Muscle of back (tissue), 13 donors: ENCODE measurements at places on chromosomes 6 and 20.

DNA sequence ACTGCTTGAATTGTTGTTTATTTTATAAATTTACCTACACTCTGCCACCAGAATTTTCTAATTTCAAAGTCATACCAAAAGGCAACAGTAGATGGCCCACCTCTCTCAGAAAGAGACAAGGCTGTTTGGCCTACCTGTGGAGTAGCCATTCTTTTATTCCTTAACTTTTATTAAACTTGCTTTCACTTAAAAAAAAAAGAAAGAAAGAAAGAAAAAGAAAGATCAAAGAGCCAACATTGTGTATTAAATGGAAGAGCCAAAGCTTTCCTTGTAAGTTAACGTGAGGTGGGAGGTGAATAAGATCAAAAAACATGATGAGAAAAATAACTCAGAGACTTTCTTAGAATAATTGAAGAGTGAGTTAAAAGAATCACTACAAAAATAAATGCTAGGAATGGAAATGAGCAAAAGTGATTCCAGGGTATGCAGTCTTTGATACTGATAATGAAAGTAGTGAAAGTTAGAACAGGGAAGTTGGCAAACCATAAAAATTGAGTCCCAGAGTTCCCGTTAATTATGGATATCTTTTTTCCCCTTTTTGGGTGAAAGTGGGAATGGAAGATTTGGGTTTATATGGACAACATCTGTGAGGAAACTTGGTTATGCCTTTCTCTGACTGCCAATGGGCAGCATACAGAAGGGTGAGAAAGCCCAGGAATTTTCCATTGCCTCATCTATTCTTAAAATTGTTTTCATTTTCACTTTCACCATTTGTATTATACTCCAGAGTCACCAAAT lies 35.9 kb upstream of the MYB start:
- DNase-seq = no peak

DNA sequence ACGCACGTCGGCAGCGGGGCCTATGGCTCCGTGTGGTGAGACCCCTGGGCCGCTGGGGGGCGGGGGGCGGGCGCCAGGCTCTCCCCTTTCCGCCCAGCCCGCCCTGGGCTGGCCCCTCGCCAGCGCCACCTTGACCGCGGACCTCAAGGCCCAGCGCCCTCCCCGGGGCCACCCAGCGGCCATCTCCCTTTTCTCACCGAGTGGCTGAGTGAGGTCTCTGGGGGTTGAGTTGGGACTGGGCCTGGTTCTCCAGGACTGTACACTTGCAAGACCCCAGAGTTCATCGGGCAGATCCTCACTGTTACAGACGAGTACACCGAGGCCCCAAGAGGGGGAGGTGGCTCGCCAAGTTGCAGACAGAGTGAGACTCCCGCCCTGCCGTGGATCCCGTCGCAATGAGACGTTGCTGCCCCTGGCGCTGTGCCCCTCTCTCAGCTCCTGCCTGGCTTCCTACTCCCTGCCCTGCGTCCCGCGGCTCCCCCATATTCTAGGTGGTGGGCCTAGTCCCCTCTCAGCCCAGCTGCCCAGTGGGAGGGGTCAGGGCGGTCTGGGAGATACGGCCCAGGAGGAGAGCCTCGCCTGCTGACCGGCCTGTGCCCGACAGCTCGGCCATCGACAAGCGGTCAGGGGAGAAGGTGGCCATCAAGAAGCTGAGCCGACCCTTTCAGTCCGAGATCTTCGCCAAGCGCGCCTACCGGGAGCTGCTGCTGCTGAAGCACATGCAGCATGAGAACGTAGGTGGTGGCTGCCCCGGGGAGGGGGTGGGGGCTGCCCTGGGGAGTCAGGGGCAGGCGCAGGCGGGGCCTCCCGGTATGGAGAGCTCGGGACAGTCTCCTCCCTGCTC lies 576 bp downstream of the MAPK13 start:
- peak; percentile 30 for DNase-seq

- peak; percentile 11 for DNase-seq
These were observed 104.5 kb downstream of the IBTK start for GRCh38 chr6:82143041-82143481.

DNA sequence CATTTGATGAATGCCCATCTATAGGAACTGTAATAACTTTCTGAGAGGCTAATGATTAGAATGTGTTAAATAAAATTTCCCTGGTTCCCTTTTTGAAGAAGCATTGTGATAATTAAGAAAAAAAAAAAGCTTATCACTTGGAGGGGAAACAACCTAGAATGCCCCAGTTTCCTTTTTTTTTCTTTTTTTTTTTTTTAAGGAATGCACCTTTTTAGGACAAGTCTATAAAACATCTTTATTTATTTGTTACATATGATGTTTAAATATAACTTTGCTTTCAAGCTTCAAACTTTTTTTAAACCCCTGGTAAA lies 7.3 kb upstream of the MRPS10 start:
- DNase-seq = no peak

- peak; percentile 34 for DNase-seq
These were observed 143.8 kb upstream of the CDYL start for GRCh38 chr6:4632421-4632820.

DNA sequence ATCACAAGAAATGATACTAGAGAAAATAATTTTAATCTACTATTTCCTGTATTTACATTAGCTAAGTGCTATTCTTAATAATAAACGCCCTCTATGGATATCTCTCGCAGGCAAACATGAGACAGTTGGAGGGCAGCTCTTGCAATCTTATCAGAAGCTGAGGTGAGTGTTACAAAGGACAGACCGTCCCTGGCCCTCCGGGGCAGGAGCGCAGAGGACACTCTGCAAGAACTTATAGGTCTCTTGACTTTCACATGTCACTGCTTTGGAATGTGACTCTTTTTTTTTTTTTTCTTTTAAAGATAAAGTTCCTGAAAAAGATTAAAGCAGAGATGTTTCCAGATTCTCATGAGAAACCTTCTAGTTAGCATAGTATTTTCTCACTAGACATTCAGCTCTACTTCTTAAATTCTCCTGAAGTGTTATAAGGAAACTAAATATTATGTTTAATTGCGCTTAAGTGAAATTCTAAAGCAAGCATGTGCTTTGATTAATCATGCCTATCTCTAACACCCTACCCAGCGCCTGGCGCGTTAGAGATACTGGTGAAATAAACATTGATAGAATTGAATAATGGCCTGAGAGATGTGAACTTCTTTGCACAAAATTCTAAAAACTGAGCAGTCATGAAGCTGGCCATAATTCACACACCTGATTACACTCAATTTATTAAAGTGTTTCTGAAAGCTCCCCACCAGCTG lies 57.4 kb downstream of the SYTL3 start:
- no peak for DNase-seq

- no peak for DNase-seq
These were observed 249.5 kb downstream of the ADGRG6 start for GRCh38 chr6:142551274-142551811.

GRCh38 chr6:108937170-108937569 lies 88.9 kb downstream of the ARMC2 start:
- no peak for DNase-seq

GRCh38 chr6:33061987-33062386 lies 11.5 kb downstream of the HLA-DPA1 start:
- DNase-seq = no peak

DNA sequence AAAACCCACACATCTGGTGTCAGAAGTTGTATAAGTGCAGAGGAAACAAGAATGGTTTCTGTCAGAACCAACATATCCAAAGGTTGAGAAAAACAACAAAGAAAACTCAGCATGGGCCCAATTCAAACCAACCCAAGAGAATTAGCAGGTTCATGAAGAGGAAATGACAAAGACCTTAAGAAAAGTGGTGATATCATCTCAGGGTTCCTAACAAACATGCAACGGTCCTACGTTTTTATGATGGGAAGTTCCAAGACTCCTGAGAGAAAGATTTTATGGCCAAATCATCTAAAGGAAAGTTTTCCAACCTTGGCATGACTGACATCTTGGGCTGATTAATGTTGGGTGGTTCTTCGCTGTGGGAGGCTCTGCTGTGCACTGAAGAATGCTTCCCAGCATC lies 23.0 kb downstream of the TFB1M start:
- no peak for DNase-seq

GRCh38 chr6:161186173-161186769 lies 87.6 kb downstream of the AGPAT4 start:
- peak; percentile 77 for DNase-seq
